ENCODE measurements at places on chromosomes 3 and 15.

DNA sequence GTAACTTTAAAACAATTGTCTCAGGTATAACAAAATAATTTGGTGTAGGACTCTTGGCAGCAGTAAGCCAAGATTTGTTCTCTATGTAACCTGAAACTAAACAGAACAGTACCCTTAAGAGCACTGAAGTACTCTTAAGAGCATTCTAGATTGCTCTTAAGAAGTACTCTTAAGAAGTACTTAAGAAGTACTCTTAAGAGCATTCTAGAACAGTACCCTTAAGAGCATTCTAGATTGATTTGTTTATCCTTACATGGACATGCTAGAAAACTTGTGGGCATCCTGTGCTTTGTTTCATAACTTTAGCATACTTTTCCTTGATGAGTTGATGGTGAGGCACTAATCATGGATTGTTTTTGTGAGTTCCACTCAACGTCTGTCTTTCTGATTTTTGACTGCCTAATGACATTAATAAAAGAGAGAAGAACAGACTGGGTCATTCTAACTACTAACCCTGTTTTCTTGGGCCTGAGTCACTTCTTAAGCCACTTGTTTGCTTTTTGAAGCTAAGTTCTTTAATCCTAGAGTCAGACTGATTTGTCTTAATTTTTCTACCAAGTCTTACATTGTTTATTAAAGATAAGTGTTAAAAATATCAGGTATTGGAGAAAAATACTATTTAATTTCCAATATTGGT is 57.2 kb upstream of the UTS2B start:
- no peak for DNase-seq

DNA sequence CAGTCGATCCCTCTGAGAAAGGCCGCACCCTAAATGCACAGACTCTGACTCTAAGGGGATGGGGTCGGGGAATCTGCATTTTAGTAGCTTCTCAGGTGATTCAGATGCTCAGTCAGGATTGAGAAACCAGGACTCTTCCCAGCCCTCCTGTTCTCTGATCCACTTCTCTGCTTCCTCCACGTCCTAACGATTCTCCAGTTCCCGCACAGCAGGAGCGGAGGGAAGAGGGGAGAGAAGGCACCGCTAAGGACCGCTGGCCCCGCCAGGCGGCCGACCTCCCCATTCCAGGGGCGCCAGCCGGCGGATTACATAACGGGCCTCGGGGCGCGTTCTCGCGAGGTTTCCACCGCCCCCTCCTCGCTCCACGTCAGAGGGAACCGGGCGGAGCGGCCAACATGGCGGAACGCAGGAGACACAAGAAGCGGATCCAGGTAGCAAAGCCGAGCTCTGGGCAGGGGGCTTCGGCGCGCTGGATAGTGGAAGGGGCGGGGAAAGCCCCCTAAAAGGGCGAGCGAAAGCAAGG is at the start of gene SEC62:
SEC62 (plus strand) TSS at position 380 of the 523 bp plus-strand sequence; CDS start at position 396, 16 bp downstream.
- DNase-seq = peak; percentile 95

DNA sequence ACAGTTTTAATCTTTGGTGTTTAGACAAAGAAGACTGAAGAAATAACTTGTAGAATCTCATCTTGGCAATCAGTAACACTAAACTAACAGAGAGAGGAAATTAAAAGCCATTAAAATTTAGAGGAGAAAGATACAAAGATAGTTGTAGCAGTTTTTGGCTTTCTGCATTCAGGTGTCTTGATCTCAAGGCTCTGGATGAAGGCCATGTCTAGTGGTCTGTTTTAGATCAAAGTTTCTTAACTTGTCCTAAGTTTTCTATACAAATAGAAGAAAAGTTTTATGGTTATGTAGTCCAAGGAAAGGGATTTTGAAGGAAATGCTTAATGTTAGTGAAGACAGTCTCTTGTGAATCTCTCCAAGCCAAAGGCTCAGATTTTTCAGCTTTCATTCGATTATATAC is 222.9 kb downstream of the BCHE start:
- DNase-seq = no peak

DNA sequence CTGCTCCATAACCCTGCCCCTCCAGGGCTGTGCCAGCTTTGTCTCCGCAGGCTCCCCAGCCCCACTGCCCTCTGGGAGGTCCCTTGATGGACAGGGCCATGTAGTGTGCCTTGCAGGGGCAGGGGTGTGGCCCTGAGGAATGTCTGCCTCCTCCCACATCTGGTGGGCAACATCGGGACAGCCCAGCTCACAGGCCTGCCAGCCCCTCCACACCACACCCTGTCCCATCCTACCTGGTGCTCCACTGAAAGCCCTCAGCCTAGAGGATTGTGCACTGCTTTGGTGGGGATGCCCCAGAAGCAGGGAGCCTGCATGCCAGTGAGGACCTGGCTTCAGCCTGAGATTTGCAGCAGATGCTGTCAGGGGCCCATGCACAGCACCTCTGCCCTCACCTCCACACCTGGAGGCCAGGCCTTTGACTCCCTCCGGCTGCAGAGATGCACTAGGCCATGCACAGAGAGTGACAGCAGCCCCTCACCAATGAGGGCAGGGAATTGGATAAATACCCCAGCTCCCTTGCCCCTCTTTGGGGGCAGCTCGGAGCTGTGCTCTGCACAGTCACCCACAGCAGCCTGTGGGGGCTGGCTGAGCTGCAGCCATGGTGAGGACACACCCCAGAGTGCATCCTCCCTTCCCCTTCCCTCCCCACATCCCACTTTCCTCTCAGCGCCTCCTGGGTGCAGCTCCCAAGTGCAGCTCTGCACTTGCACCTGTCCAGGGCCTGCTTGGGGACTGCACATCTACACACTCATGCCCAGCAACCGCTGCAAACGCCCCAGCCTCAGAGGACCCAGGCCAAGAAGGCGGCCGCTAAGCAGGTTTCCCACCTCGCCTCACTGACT is 2.7 kb downstream of the C3orf22 start:
- DNase-seq = no peak

- no peak for DNase-seq
These were observed 207.8 kb downstream of the PLCL2 start for GRCh38 chr3:17092583-17092933.

GRCh38 chr3:12142476-12142875 is 16.2 kb downstream of the TIMP4 start:
- DNase-seq = no peak

DNA sequence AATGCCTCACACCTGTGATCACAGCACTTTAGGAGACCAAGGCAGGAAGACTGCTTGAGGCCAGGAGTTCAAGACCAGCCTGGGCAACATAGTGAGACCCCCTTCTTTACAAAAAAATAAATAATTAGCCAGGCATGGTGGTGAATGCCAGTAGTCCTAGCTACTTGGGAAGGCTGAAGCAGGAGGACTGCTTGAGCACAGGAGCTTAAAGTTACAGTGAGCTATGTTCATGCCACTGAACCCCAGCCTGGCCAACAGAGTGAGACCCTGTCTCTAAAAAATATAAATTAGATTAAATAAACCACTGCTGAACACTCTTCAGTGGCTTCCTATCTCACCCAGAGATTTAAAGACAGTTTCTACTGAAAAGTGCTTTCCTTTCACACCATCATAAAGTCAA is 6.2 kb downstream of the IFT80 start:
- no peak for DNase-seq

DNA sequence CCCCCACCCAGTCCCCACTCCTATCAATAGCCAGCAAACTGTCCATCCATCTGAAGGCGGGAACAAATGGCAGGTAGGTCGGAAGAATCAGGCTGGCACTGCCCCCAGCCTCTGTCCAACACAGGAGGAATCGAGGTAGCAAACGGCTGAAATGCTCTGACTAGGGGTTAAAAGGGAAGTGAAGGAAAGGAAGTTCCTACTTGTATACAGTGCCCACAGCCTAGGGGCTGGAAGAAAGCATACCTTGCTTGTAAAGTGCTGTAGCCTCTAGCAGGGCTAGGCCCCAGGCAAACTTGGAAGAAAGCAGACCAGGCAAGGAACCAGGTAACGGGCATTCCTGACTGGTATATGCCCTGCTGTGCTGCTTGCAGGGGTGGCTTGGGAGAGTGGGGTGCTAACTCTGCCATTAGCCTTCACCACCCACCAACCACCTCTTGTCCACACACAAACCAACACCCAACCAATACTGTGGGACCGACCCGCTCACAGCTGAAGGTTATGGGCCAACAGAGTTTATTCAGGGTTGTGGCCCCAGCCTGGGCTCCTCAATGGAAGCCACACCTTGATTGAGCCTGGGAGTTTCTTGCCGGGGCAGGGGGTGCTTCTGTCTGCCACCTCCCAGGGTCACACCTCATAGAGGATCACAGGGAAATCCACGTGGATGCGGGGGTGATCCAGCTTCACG is 2.4 kb downstream of the TUSC2 start:
- no peak for DNase-seq

GRCh38 chr3:194268654-194269512 is 82.2 kb downstream of the CPN2 start:
- no peak for DNase-seq

- no peak for DNase-seq
These were observed 51.6 kb downstream of the ZNF621 start for GRCh38 chr3:40576396-40576795.
